ENCODE measurements at places on chromosomes 4 and X.

DNA sequence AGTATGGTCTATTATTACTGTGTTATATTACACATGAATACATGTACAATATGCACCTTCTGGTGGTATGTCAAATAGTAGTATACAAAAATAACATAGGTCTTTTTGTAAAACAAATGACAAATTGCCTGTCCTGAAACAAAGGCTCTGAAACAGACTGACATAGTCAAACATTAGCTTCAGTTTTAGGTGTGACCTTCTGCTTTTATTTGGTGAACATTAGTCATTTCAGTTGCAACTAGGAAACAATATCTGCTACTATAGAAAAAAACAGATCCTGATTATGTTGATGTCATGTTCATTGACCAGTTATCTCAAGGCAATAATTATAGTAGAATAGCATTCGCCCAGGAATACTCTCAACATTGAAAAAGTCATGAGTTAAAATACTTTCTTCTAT, 123.0 kb downstream of the CHRNA9 start:
- no peak for DNase-seq

DNA sequence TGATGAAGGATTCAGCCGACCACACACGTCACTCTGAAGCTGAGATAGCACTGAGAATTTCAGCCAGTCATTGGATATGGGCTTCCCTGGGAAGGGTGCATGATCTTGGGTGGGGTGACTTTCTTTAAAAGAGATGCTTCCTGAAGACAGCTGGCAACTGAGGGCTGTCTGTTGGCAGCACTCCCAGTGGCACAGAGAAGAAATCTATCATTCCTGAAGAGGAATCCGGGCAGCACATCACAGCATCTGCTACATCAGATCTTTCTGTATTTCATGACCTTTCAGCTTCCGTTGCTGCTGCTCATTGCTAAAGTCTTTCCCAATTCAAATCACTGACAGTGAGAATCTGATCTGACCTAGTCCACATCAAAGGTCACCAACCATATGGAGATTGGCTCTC, 193.8 kb upstream of the RBPJ start:
- no peak for DNase-seq

DNA sequence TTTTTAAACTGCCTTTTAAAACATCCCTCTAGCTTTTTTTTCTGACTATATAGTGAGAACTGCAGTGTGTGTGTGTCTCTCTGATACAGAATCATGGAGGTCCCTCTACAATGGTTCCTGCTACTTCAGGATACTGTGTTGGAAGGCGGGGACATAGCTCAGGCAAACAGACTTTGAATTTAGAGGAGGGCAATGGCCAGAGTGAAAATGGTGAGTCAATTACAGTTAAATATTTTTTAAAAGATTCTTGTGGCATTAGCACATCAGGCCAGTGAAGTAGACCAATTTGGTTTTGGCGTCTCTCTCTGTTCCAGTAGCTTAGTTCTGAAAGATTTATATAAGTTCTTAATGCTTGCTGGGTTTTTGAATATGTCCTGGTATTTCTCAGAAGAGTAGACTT, 47.1 kb downstream of the ALG13 start:
- DNase-seq, result no peak

- DNase-seq, result no peak
Observed at GRCh38 chr4:82989575-82990429, 20.8 kb downstream of the LIN54 start.
